Hepatic stellate cell (primary cell): ENCODE measurements at places on chromosomes 6 and 20.

- DNase-seq, result no peak
Measured at GRCh38 chr6:44061375-44062104, 65.7 kb downstream of the MRPL14 start.

GRCh38 chr6:127481111-127481510 is 21.9 kb upstream of the KIAA0408 start:
- no peak for DNase-seq

DNA sequence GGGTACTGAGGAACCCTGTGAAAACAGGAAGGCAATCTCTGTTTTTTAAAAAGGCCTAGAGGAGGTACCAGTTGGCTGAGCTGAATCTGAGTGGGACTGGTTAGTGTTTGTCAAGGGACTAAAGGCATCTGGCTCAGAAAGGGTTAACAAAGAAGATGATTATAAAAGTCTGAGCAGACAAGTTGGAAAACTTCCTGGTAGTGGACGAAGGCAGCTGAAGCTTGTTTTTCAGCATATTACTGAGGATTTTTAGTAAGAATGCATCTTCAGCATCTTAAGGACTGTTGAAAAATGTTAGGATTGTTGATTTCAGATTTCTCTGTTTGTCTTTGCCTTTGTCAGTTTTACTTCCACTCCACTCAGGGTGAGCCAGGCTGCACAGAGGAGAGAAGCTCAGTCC is 5.1 kb downstream of the GPX5 start:
- DNase-seq, result no peak

DNA sequence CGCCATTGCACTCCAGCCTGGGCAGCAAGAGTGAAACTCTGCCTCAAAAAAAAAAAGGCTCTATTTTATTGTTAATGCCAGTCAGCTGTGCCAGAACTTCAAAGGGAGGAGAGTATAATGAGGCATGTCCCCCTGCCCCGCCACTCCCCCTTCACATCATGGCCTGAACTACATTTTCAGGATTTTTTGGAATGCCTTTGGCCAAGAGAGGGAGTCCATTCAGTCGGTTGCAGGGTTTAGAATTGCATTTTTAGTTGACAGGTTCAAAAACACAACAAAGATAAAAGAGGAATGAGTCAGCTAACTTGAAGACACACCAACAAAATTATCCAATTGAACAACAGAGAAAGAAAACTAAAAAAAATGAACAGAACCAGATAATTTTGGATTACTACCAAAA is 59.1 kb downstream of the CEP43 start:
- DNase-seq, result no peak

DNA sequence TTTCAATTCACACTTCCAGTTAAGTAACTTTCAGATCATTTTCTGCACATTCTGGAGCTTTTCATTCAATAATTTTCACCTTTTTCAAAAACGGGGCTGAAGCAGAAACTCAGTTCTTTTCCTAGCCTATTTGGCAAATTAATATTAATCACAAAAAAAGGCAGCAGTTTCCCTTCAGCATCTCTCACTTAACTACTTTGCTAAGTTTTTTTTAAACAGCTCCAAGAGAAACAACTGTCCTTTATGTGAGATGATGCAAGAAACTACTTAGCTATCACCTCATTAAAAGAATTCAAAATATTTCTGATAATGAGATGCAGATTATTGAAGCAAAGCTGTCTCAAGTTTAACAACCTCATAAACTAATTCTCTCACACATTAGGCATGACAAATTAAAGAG is 11.8 kb downstream of the CASS4 start:
- DNase-seq, result no peak

GRCh38 chr6:146913842-146914488 is 290.3 kb upstream of the STXBP5 start:
- DNase-seq, result peak; percentile 65

DNA sequence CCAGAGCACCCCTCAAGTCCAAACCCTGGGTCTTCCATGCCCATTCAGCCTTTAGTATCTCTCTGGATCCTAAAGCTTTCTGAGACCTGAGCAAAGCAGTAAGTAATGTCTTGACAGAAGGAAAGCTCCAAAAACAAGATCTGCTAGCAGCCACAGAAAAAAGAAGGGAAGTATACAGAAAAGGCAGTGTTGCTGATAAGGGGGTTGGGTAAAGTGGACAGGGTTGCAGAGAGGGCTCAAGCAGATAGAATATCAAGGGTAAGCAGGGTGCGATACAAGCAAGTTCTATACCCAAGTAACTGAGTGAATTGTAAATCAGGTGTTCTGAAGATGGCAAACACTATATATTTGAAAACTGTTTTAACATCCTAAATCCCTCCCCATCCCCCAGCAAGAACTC is 113.4 kb upstream of the CARMIL1 start:
- no peak for DNase-seq

DNA sequence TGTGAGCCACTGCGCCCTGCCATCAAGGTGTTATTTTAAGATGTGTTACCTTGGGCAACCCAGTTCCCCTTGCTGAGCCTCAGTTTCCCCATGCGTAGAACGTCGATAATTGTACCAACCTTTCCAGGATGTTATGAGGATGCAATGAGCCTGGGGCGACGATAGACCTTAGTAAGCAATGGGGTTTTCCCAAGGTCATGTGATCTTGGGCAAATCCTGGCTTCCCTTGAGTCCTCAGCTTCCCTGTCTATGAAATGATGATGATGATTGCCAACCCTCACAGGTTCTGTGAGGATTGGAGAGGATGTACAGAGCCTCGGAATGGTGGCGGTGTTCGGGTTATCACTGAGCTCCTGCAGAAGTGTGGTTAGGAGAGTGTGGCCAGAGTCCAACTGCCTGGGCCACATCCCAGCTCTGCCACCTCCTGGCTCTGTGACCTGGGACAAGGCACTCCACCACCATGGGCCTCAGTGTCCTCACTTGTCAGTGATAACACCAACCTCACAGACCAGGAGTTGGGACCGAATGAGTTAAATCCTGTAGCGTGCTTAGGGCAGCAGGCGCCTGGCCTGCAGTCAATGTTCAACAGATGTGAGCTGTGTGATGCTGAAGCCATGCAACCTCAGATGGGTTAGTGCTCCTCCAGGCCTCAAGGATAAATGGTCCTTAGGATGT is 23.4 kb downstream of the SIRPA start:
- no peak for DNase-seq

DNA sequence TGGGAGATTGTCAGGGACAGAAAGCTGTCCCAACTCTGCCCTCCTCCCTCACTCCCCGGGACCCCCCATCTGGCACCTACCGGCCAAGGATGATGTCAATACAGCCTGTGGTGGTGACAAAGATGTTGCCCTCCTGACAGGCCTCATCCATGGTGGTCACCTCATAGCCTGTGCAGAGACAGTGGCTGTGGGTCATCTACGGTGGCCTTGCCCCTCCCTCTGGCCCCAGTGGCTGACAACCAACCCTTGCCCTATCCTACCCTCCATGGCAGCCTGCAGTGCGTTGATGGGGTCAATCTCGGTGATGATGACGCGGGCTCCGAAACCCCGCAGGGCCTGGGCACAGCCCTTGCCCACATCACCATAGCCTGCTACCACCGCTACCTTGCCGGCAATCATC is 12.7 kb downstream of the AHCY start:
- no peak for DNase-seq
